Smooth muscle cell of the brain vasculature (primary cell): ENCODE measurements at places on chromosomes 12 and 14.

DNA sequence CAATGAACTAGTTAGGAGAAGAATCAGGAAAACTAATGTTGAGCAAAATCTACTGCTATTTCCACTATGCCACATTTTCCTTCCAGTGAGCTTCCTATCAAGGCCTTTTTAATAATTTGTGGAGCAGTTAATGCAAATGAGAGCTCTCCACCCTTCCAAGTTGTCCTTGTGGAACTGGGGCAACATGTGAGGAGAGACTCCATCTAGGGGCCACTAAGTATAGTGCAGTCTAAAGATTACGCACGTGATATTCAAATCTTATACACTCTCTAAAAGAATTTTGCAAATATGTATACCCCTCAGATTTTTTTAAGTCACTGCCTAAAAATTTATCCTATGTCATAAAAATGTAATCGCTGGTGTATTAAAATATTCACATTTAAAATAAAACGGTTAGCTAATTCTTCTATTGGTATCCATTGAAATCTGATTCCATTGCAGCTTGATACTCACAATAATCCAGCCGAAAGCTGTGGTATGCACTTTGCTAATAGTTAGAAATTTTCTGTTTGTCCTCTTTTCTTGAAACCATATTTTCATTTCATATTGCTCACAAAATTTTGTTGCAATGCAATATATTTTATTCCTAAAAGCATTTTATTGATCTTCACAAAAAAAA, 100.1 kb downstream of the PAH start:
- DNase-seq = no peak

DNA sequence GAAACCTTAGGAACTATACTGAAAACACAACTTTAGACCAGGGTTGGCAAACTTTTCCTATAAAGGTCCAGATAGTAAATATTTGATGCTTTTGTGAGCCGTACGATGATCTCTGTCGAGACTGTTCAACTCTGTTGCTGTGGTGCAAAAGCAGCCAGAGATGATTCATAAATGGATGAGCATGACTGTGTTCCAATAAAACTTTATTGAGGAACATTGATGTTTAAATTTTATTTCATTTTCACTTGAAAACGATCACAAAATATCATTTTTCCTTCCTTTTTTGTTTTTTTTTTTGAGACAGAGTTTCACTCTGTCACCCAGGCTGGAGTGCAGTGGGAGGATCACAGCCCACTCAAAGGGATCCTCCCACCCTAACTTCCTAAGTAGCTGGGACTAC, 105.5 kb downstream of the PTPN11 start:
- DNase-seq = no peak

DNA sequence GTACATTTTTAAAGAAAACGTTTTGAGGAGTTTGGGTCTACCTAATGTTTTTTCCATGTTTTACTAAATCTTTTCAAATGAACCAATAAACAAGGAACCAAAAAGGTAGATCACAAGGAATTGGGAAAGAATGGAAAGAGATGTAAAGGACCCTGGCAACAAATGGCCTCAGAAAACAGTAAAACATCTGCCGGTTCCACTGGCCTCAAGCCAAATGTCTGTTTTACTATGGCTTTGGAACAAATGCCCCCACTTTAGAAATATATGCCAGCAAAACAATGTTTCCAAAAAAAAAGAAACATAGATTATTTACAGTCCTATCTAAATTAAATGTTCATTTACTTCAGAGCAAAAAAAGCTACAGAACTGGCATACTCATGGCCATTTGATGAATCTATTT, 3.0 kb downstream of the TRMT5 start:
- no peak for DNase-seq

DNA sequence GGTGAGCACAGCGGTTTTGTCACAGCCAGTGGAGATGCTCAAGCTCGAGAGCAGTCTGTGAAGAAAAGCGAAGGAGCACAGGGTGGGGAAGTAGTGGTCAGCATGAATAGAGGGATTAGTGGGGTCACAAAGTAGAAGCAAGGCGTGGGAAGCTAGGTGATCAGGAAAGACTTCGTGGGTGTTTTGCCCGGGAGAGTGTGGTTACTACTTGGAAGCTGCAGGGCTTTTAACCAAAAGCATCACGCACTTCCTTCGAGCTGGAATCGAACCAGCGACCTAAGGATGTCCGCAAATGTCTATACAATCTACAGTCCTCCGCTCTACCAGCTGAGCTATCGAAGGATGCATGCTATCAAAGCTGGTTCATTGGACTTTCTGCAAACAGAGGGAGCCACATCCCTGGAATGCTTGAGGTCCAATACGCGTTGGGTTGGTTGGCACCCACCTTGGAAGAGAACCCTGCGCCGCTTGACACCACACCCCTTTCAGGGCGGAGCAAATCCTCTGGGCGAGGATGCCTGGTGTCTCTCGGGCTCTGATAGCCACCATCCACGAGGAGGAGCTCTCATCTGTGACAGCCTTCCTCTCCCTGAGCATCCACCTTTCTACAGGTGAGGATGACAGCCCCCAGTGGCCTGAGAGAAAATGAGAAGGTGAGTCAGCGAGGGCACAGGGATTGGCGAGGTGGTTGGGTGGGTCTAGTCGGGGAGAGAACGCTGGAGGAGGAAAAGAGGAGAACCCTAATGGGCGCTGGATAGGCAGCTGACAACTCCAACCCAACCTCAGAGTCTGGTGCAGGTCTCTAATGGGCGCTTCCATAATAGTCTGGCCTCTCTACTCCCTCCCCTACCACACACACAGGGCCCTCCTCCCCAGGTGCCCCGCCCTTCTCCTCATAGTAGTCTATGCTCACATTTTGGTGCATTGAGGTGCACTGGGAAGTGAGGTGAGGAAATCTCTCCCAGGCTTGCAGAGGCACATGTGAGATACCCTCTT, 16.0 kb upstream of the OR6S1 start:
- DNase-seq = no peak

GRCh38 chr14:20306079-20306423, 300 bp upstream of the TTC5 start:
- no peak for DNase-seq

DNA sequence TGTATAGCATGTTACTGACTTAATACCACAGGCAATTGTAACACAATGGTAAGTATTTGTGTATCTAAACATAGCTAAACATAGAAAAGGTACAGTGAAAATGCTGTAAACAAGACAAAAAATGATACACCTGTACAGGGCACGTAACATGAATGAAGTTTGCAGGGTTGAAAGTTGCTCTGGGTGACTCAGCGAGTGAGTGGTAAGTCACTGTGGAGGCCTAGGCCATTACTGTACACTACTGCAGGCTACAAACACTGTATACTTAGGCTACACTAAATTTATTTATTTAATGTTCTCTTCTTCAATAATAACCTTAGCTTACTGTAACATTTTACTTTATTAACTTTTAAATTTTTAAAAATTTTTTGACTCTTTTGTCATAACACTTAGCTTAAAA, 158.4 kb downstream of the IPO8 start:
- DNase-seq = no peak

- no peak for DNase-seq
Measured at GRCh38 chr14:23258256-23258655, 20.5 kb downstream of the RNF212B start.

DNA sequence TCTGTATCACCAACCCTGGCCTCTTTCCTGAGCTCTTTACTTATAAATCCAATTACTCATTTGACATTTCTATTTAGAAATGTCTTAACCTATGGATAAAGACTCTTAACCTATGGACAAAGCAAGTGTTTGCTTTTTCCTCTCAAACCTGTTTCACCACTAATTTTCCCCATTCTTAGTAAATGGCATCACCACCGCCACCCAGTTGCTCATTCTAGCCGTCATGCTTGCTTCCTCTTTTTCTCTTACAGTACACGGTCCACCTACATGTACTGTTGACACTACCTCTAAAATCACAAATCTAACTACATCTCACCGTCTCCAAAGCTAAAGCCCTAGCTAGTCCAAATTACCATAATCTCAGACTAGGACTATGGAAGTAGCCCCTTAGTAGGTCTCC, 60.0 kb downstream of the CAPS2 start:
- DNase-seq = no peak

GRCh38 chr14:101065246-101065645, 161.7 kb upstream of the RTL1 start:
- DNase-seq = no peak

DNA sequence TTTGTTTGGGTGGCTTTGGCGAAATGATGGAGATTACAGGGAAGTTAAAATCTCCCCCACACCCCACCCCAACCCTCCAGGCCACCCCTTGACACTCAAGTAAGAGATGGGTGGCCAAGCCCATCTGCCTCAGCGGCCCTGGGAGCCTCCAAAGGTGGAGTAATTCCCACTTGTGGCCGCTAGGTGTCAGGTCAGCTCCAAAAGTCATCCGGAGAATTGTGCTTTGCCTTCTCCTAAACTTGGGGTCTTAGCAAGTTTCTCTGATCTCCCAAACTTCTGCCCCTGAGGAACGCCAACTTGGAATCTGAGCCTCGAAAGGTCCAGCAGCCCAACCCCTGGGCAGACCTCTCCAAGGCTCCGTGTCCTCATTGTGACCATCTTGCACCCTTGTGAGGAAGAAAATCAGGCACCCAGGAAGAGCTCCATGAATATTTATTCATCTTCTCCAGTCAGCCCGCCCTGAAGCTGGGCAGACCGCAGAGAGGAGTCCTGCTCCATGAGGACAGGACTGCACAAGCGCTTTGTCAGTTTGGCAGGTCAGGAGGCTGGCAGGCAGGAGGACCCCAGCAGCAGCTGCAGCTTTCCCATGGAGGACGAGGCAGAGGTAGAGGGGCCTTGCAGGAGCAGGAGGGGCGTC, 46.7 kb downstream of the LRRC74A start:
- no peak for DNase-seq

- no peak for DNase-seq
Measured at GRCh38 chr14:67319142-67319541, 40.5 kb downstream of the ATP6V1D start.

GRCh38 chr12:52627395-52628110, 9.2 kb upstream of the KRT73 start:
- no peak for DNase-seq

GRCh38 chr14:62209287-62209899, 447.2 kb downstream of the SNAPC1 start:
- DNase-seq = peak; percentile 4

DNA sequence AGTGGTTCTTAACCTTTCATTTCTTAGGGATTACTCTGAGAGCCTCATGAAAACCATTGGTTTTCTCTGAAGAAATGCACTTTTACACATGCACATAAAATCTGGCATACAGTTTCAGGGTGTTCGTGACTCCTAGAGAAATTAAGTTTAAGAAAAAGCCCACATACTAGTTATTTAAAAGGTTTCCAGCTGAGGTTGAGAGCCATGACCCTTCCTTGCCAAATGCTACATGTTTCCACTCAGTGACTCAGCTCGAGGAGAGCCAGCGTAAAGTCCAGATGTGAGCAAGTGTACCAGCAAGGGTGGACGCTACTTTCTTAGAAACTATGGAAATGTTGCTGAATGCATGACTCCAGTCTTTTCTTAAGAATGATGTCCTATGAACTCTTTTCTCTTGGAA, 42.7 kb upstream of the FLRT2 start:
- no peak for DNase-seq
